RWPE1 (cell line): ENCODE measurements at places on chromosomes 4 and X.

GRCh38 chrX:100625985-100626491 is 10.6 kb downstream of the TSPAN6 start:
- no peak for DNase-seq

- DNase-seq = no peak
Observed at GRCh38 chrX:94758130-94758529, 1084.1 kb downstream of the FAM133A start.

DNA sequence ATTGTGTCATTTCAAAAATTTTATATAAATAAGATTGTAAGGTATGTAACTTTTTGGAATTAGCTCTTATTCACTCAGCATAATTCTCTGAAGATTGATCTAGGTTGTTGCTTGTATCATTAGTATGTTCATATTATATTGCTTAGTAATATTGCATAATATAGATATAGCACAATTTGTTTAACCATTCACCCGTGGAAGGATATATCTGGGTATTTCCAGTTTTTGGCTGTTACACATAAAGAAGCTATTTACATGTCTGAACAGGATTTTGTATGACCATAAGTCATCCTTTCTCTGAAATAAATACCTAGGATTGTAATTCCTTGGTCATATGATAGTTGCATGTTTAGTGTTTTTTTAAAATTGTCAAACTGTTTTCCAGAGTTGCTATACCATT is 82.5 kb downstream of the CPEB2 start:
- DNase-seq = no peak

DNA sequence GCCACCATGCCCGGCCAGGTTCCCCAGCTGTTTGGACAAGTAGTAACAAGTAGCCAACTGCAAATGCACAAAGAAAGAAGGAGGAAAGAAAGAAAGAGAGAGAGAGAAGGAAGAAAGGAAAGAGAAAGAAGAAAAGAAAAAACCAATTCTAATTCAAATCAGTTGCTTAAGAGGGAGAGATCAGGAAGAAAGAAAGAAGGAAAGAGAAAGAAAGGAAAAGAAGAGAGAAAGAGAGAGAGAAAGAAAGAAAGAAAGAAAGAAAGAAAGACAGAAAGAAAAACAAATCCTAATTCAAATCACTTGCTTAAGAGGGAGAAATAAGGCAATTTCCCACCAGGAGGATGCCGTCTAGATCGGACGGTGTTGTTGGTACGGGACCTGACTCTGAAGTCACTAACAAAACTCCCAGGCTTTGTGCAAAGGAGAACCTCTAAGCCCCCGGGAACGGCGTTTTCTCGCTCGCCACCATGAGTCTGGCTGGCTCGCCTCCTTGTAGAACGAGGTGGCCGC is 95.5 kb upstream of the PPP2R3B start:
- no peak for DNase-seq

DNA sequence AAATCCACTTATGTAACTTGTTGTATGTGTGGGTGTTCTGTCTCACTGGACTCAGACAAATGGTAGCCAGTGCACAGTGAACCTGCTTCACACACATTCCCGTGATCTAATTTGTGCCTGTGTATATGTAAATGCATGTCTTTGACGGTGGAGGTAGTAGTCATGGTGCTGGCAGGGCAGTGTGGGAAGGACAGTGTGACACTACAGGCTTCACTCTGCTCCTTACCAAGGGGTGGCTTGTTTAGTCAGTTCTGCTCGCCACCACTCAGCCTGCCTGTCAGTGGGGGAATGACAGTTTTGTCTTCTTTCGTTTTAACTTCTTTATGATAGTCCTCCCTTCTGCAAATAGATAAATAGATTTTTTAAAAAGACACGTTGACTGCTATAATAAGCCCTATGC is 17.7 kb upstream of the PAQR3 start:
- DNase-seq = no peak

GRCh38 chr4:2432991-2433530 is 14.3 kb downstream of the CFAP99 start:
- DNase-seq = no peak

- DNase-seq = no peak
Observed at GRCh38 chr4:52195869-52196268, 144.8 kb downstream of the SPATA18 start.

GRCh38 chr4:42268824-42269223 is 116.4 kb upstream of the BEND4 start:
- no peak for DNase-seq

DNA sequence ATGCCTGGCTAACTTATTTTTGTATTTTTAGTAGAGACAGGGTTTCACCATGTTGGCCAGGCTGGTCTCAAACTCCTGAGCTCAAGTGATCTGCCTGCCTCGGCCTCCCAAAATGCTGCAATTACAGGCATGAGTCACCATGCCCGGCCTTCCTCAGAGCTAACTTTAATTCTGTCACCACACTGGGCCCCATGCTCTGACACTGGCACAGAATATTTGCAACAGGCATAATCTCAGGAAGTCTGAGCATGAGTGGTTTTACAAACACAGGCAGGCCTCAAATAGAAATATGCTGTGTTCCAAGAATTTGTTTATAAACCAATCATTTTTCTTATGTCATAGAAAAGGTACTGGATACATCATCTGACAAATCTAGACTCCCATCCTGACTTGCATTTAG is 32.7 kb upstream of the FAM9C start:
- no peak for DNase-seq

DNA sequence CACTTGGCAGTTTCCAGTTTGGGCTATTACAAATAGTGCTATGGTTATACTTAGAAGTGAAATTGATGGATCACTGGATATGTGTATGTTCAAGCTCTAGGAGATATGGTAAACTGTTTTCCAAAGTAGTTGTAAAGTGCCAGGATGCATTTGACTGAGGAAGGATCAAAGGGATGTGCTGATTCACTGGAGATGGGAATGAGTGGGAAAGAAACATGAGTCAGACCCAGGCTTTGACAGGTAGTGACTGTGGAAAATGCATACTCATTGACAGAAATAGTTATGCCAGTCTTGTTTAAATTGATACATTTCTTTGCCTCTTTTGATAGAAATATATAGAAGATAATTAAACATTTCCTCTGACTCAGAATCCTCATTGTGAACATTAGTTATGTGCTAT is 77.9 kb downstream of the CEP135 start:
- peak; percentile 42 for DNase-seq

- DNase-seq = no peak
Observed at GRCh38 chr4:17939054-17939453, 82.5 kb downstream of the LCORL start.

DNA sequence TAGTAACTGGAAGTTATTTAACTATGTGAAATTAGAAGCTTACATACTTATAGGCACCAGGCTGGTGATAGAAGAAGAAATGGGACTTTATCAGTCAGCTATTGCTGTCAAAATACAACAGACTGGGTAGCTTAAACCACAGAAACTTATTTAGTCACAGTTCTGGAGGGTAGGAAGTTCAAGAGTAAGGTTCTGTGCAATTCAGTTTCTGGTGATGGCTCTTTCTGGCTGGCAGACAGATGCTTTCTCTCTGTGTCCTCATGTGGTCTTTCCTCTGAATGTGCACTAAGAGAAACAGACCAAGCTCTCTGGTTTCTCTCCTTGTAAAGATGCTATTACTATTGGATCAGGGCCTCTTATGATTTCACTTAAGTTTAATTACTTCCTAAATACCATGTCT is 92.1 kb upstream of the ANKRD50 start:
- no peak for DNase-seq

GRCh38 chrX:9048801-9049200 is 14.9 kb upstream of the FAM9B start:
- DNase-seq = no peak

DNA sequence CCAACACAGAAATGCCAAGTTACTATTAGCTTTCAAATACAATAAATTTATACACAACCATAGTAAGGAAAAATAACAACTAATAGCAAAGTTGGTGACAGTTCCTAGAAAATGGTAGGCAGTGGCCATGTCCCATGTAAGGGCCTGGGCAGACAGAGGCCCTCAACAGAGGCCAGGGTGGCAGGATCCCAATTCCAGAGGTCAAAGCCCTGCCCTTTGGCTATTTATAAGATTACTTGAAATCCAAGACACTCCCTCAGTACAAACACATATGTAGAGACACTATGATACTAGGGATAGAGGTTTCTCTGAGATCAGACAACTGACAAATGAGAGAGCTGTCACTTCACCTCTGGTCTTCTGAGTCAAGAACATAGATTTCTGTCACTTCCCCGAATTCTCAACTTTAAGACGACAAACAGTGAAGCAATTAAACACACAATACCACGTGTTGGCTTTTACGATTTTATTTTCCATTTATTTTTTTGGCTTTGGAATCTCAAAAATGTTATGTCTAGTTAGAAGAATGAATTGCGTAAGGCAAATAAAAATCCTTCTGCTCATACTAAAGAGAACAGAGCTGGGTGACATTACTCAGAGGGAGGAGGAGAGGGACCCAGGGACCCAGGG is 16.3 kb upstream of the MAOB start:
- no peak for DNase-seq

- peak; percentile 25 for DNase-seq
Observed at GRCh38 chrX:118627084-118627758, 100.2 kb upstream of the IL13RA1 start.

GRCh38 chr4:38131371-38132091 is 171.3 kb downstream of the PTTG2 start:
- no peak for DNase-seq

GRCh38 chr4:73142995-73143547 is 73.6 kb upstream of the COX18 start:
- no peak for DNase-seq

GRCh38 chrX:101206471-101206870 is 13.1 kb upstream of the DRP2 start:
- peak; percentile 22 for DNase-seq

DNA sequence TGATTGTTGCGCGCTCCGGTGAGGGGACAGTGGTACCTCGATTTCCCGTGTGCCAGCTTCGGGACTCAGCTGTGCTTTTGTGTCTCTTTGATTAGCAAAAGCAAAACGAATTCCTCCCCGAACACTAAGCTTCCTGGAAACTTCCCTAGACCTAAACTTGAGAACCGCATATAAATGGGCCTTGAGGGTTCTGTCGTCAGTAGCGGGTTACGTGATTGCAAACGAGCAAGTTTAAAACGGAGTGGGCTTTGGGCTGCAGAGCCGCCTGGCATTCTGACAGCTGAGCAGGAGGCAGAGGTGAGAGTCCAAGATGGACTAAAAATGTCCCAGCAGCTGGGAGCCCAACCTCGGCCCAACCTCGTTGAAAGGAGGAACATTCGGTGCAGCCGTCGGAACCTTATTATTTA is 1.2 kb upstream of the TAPT1 start:
- no peak for DNase-seq

GRCh38 chrX:10620121-10620699 is at the start of gene MID1:
Gene MID1 (minus strand): TSS chrX:10620585. CDS start chrX:10567547, 53,038 bp downstream.
- DNase-seq = peak; percentile 67

DNA sequence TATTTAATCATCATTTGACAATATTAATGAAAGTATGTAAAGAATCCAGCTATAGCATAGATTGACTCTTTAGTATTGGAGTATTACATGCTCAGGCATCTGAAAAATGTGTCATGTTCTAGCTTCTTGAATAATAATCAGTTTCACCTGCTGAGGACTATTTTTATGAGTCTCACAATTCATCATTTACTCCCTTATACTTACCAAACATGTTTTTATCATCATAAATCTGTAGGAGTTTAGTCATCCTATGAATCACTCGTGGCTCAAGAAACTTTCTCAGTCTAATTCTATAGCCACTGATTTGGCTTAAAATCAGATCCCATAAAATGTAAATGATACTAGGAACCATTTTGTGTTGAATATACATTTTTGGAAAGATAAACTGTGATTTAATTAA is 1616.1 kb downstream of the C4orf33 start:
- peak; percentile 67 for DNase-seq

DNA sequence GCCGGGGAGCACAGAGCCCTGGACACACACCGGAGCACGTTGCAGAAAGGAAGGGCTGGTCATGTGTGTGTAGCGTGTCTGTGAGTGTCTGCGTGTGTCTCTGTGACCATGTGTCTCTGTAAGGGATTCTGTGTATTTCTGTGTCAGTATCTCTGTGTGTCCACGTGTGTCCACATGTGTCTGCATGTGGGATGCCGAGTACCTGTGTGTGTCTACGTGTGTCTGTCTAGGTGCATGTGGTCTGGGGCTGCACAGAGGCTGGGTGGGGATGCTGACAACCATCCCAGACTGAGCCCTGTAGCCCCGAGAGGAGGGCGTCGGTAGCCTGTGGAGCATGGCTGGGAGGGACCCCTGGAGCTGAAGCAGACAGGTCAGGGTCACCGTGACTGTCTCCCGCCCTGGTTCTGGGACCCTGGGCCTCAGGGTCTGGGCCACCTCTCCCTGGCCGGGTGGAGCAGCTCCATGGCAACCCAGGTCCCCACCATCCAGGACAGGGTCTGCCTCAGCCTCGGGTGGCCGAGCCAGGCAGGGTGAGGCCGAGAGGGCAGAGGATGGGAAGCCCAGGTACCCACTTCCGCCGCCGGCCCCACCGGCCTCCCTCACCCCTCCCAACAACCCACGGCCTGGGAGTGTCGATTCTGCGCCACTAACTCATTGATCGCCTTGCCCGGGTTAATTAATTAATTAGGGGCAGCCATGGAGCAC is 122.7 kb downstream of the FAM53A start:
- no peak for DNase-seq

DNA sequence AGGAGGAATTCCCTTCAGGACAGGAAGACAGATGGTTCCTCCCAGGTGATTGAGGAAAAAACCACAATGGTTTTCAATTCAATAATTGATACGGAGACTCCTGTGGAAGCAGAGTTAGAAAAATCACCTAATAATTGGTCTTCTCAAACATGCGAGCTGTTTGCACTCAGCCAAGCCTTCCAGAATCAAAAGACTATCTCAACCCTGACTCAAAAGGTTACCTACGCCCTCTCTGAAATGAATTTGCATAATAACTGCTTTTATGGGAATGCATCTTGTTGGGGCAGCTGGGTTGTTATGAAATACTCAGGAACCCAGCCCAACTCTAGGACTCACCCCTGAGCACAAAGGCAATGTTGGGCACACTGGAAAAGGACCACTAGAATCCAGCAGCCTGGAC is 66.9 kb upstream of the ARSJ start:
- no peak for DNase-seq

DNA sequence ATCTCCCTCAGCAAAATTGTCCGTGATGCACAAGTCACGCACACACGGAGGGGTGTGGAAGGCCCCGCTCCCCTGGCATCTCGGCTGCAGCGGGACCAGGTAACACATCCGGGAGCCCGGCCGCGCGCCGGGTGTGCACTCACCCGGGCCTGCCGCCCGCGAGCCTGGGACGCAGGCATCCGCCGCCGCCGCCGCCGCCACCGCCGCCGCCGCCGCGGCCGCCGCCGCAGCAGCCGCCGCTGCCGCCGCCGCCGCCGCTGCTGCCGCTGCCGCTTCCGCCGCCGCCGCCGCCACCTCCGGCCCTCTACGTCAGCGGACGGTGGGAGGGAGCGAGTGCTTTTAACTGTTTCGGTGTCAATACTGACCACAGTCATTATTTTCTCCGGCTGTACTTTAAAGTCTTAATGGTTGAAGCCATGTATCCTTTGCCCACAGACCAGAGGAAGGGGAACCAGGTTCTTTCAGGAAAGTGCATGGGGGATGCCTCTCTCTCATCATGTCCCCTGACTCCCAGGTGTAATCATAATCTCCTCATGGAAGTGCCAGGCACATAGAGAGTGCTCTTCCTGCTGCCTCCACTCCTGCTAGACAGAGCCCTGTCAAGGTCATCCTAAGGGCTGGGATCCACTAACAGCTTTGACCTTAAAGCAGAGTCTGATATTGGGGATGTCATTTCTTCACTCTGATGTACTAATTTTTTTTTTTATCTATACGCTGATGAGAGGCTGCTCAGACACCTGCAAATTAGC is 38.0 kb downstream of the MAGEE2 start:
- peak; percentile 3 for DNase-seq
